Forelimb muscle (tissue), 1 donor: ENCODE measurements at places on chromosomes 1 and 21. TPM values are rescaled to one million over a fixed set of nuclear protein-coding genes. Genes with fewer than 3 reads are reported as not detected.

The GOLT1A gene
- polyA plus RNA-seq = not detected

The NOS1AP gene
- polyA plus RNA-seq = 0.56 TPM

The DPT gene
- 84.4 TPM for polyA plus RNA-seq

The MCOLN2 gene
- 0.16 TPM for polyA plus RNA-seq

The COL18A1 gene
- 73.4 TPM for polyA plus RNA-seq

The TINAGL1 gene
- polyA plus RNA-seq = 21.1 TPM

The HLX gene
- 14.9 TPM for polyA plus RNA-seq

The RGS18 gene
- 0.95 TPM for polyA plus RNA-seq

The LCE3E gene
- polyA plus RNA-seq = not detected

The TMEM269 gene
- 0.83 TPM for polyA plus RNA-seq

The MUTYH gene
- polyA plus RNA-seq = 16.9 TPM

GRCh38 chr1:115826628-115827027 lies 14.3 kb downstream of the NHLH2 start:
- no peak for DNase-seq

- DNase-seq = no peak
Observed at GRCh38 chr1:97139512-97139911, 417.9 kb downstream of the PTBP2 start.

GRCh38 chr1:89701746-89702241 lies 68.9 kb downstream of the LRRC8C start:
- DNase-seq = no peak

GRCh38 chr1:221418346-221418745 lies 323.5 kb downstream of the DUSP10 start:
- no peak for DNase-seq

- DNase-seq = no peak
Observed at GRCh38 chr1:6917067-6917466, 131.8 kb downstream of the CAMTA1 start.

DNA sequence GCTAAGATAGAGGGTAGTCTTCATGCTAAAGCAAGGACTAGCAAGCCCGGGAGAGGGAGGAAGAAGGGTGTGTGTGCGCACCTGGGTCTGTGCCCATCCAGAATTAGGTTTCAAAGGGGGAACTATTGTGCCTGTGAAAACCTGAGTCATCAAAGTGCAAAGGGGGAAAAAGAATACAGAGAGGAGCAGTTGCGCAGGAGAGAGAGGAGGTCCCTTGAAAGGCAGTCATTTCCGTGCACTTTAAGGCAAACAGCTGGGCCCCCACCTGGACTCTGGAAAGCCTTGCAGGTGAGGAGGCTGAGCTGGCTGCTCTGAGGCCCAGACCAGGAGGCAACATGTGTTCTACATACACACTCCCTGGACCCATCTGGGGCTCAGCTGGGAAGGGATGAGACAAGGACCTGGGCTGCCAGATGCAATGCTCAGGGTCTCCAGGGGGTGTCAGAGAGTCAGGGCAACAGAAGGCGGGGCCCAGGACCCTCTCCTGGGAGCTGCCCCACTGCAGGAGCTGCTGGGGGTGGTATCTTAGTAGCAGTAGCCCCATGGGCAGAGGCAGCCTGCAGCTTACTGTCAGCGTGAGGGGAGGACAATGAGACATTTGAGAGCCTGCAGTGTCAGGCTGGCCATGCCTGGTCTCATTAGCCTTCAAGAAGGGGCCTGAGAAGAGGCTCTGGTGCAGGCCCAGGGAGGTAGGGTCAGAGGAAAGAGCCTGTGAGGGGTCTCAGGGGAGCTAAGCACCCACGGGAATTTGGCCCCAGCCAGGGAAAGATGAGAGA lies 14.3 kb downstream of the PROK1 start:
- no peak for DNase-seq

- DNase-seq = no peak
Observed at GRCh38 chr1:66637146-66637545, 103.2 kb downstream of the SGIP1 start.

GRCh38 chr1:221294242-221294641 lies 415.0 kb downstream of the HLX start:
- DNase-seq = no peak

GRCh38 chr21:36609654-36610053 lies 89.3 kb upstream of the SIM2 start:
- DNase-seq = no peak

- no peak for DNase-seq
Observed at GRCh38 chr21:29306920-29307319, 8.2 kb downstream of the BACH1 start.

- DNase-seq = no peak
Observed at GRCh38 chr1:231313661-231314060, 24.0 kb downstream of the EXOC8 start.

DNA sequence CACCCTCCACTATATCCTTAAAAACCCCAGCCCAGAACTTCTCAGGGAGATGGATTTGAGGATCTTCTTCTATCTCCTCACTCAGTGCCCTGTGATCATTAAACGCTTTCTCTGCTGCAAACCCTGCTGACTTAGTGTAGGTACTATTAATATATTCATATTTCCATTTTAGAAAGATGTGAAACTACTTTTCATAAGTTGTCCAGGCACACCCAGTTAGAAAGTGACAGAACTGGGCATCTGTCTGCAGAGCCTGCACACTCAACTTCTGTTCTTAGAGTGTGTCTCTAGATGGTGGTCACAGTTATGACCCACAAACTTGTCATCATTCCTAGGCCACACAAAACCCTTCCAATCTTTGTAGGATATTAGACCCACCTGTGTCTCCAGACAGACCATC lies 55.0 kb downstream of the FCRL5 start:
- no peak for DNase-seq
